AG04449 (cell line): ENCODE measurements at places on chromosomes 7 and 10.

DNA sequence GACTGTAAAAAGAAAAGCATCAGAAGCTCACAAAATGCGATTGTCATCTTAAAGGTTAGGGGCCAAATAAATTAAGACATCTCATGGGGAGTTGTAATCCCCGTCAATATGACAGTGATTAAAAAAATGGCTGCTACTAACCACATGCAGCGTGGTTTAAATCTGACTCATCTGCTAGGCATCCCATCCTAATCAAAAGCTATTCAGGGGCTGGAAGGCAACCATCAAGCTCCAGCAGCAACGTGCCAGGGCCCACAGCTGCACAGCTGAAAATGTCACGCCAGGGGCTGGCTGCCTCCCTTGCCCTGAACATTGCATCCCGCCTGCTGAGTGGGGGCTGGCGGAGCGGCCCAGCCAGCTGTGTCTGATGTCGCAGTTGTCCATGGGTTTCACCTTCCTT, 66.3 kb upstream of the FRMD4A start:
- DNase-seq: peak; percentile 95

- DNase-seq: no peak
Observed at GRCh38 chr7:11194492-11194891, 220.8 kb downstream of the PHF14 start.

GRCh38 chr10:13998163-13998835, 332.4 kb downstream of the FRMD4A start:
- DNase-seq: no peak

- no peak for DNase-seq
Observed at GRCh38 chr10:30996481-30997005, 35.1 kb downstream of the ZNF438 start.

DNA sequence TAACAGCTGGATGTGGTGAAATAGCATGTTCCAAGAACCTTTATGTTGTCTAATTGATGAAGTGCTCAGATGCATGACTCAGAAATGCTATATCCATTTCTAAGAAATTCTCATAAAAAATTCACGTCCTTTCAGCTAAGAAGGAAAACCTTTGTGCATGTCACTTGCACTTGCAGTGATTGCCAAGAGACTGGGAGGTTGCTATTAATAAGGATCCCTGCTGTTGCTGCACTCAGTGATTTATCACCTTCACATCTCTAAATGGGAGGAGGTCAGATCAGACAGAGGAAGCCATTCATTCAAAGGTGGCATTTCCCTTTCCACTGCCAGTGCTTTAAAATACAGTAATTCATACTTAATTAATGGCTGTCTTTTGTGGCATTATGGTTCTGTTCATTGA, 89.5 kb downstream of the THSD7A start:
- no peak for DNase-seq

- no peak for DNase-seq
Observed at GRCh38 chr10:123007558-123008354, 839 bp downstream of the IKZF5 start.

DNA sequence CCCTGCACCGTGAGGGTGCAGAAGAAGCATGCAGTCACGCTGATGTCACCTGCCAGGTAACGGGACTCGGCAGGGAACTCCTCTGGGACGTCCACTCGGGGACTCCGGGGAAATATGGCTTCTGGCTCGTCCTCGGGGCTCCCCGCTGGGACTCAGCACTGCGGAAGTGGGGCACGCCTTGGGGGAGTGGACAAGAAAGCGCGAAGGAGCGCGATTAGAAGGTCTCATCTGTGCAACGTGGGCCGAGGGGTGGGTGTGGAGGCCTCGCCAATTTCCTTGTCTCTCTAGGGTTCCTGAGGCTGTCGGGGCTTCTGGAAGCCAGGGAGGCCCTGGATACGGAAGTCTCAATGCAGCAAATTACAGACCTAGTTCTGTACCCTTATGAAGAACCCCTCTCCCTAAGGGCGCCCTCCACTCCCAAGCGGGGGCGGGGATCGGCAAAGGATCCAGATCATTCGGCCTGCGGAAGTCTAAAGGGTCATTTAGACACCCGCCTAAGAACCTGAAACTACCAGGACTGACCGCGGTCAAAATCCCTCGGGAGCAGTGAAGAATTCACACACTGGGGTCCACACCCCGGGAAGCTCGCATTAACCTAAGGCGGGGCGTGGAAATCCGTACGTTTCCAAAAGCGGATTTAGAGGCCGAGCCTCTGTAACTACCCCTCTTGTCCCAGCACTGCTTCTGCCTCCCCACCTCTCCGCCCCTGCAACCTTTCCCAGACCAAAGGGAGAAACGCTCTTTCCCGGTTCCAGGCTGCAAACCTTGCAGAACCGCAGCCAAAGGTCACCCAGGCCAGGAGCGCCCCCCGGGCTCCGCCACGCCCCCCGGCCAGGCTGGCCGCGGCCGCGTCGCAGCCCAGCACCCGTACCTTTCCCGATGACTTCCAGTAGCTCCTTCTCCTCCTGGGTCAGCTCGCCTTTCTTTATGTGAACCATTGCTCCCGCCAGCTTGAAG, 640 bp downstream of the ANKMY2 start:
- DNase-seq: no peak

DNA sequence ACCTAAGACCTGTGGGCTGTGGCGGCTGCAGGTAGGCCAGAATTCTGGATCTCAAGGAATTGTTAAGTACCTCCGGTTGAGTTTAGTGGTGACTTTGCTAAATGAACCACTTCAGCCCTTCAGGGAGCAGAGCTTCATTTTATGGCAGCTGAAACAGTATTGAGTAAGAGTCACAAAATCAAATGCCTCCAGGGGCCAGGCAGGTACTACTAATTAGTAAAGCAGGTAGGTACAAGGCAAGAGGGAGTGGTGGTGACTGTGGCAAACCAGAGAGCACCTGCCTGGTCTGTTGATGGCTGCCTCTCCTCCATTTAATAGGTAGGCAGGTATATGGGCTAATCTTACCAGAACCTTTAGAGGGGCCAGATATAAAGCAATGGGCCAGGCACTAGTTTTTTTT, 118.8 kb downstream of the EMX2 start:
- no peak for DNase-seq

DNA sequence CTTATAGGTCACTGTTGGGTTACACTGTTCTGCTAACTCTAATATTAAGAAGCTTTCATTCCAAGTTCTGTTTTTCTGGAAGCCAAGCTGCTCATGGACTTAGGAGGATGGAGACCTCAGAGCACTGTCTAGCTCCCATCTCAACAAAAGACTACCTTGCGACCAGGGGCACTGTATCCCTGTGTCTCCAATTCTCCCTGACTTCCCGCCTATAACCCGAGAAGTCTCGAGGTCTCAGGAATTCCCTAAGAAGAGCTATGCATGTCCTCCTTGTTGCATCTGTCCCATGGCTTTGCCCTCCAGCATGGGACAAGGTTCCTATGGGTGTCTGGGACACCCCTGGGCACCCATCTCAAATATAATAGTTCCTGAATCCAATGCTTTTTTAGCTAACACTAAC, 31.2 kb downstream of the BTBD16 start:
- DNase-seq: no peak

- DNase-seq: no peak
Observed at GRCh38 chr7:4791738-4792536, 16.5 kb downstream of the AP5Z1 start.
